ENCODE measurements at places on chromosomes 5 and 9.

GRCh38 chr5:4572311-4573100, 567.6 kb upstream of the ADAMTS16 start:
- no peak for DNase-seq

DNA sequence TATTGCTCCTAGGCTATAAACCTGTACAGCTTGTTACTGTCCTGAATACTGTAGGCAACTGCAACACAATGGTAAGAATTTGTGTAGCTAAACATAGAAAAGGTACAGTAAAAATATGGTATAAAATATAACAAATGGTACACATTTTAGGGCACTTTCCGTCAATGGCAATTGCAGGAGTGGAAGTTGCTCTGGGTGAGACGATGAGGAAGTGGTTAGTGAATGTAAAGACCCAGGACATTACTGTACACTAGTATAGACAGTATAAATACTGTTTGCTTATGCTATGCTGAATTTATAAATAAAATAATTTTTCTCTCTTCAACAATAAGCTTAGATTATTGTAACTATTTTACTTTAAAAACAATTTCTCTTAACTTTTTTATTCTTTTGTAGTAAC, 15.6 kb upstream of the ADRB2 start:
- DNase-seq: no peak

DNA sequence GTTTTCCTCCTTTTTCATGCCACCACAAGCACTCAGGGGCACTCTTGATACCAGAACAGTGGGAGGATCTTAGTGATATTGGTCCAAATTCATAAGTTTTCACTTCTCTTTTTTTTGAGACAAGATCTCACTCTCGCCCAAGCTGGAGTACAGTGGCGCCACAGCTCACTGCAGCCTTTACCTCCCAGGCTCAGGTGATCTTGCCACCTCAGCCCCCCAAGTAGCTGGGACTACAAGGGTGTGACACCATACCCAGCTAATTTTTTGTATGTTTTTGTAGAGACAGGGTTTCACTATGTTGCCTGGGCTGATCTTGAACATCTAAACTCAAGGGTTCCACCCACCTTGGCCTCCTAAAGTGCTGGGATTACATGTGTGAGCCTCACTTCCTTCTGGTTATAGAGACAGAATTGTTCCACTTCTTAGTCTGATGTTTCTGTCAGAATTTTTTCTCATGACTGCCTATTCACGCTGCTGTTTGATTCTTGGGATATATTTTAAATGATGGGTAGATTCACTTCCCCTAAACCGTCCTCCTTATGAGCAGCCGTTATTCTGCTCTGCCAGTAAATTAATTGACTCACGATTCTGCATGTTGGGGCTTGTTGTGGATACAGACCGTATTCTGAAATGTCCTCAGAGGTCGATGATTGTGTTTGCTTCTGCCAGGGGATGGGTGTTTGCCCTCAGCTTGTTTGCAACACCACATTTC, 30.8 kb downstream of the MTAP start:
- DNase-seq: no peak

DNA sequence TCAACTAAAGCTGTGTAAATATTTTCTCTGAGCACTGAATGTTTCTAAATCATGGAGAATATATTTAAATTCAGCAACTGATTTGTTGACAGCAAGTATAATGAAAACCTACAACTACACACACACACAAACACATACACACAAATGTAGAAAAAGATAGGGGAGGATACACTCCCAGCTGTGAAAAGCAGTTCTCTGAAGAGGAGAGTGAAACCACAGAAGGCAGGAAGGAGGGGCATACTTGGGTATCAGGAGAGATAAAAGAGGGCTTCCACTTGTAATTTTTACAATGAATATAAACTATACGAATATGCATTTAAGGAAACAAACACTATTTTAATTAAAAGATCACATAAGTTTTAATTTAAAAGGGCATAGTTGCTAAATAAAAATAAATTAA, 227.8 kb upstream of the SLC24A2 start:
- no peak for DNase-seq

GRCh38 chr9:99807276-99807852, 14.3 kb upstream of the NR4A3 start:
- peak; percentile 31 for DNase-seq

GRCh38 chr5:104526866-104527265, 964.3 kb upstream of the NUDT12 start:
- DNase-seq: no peak

- no peak for DNase-seq
Measured at GRCh38 chr9:19119801-19120440, 7.4 kb downstream of the PLIN2 start.
